ENCODE measurements at places on chromosomes 13 and 19. TPM values are rescaled to one million over a fixed set of nuclear protein-coding genes. Genes with fewer than 3 reads are reported as not detected.

DNA sequence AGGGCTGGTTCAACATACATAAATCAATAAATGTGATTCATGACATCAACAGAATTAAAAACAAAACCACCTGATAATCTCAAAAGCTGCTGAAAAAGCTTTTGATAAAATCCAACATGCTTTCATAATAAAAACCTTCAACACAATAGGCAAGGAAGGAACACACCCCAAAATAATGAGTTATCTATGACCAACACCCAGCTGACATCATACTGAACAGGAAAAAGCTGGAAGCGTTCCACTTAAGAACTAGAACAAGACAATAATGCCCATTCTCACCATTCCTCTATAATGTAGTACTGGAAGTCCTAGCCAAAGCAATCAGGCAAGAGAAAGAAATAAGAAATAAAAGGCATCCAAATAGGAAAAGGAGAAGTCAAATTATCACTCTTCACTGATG is 116.2 kb upstream of the FREM2 start:
- H3K36me3 ChIP-seq = no peaks in the 10 kb centered on the region
- no peaks in the 10 kb centered on the region for H3K27me3 ChIP-seq
- no peak overlapping the region for H3K4me3 ChIP-seq
- no peaks in the 10 kb centered on the region for H3K4me1 ChIP-seq
- ATAC-seq = no peak
- H3K27ac ChIP-seq = no peak overlapping the region

DNA sequence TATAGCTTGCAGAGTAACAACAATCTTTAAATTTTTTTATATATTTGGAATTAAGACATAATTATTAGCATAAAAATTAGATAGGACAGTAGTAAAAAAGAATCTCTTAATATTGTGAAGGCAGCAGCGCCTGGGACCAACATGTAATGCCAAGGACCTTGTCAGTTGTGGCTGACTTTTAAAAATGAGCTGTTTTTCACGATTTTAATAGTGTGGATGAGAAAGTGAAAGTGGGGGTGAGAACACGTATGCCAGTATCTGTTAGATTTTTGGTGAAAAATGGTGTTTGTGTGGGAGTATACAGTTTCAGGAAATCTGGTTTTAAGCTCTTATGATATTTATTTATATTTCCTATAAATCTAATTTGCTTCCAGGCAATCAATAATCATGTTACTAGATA is 125.2 kb downstream of the LMO7 start:
- H3K27ac ChIP-seq = peak overlapping the region; percentile 64
- no peaks in the 10 kb centered on the region for H3K36me3 ChIP-seq
- no peak for ATAC-seq

The URAD gene
- total RNA-seq = not detected

- no peaks in the 10 kb centered on the region for H3K4me1 ChIP-seq
- ATAC-seq = no peak
- no peak overlapping the region for H3K4me3 ChIP-seq
- no peaks in the 10 kb centered on the region for H3K27me3 ChIP-seq
These were observed 78.2 kb downstream of the GGACT start for GRCh38 chr13:100510208-100510957.

The C3 gene
- 724 TPM for total RNA-seq

DNA sequence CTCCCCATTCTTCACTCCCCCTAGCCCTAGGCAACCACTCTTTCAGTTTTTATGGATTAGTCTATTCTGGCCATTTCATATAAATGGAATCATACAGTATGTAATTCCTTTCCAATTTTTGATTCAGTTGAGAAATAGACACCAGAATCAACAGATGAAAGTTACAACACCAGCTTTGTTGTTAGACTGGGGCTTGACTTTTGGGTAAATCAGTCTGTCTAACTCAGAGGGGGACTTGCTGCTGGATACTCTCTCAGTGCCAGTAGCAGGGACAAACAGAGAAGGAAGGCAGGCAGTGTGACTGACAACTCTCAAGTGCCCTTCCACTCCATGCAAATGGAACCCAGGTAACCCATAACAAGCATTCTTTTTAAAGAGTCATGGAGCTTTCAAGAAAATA is 40.7 kb downstream of the CDADC1 start:
- no peaks in the 10 kb centered on the region for H3K36me3 ChIP-seq
- no peaks in the 10 kb centered on the region for H3K4me1 ChIP-seq
- no peaks in the 10 kb centered on the region for H3K27me3 ChIP-seq
- no peak overlapping the region for H3K4me3 ChIP-seq

The AKAP8L gene
- 102 TPM for total RNA-seq

GRCh38 chr13:108427355-108427754 is 157.8 kb downstream of the TNFSF13B start:
- H3K4me1 ChIP-seq = no peaks in the 10 kb centered on the region
- no peaks in the 10 kb centered on the region for H3K36me3 ChIP-seq
- H3K27me3 ChIP-seq = no peaks in the 10 kb centered on the region
- H3K4me3 ChIP-seq = no peak overlapping the region
- H3K27ac ChIP-seq = no peak overlapping the region

Data from gastroesophageal sphincter (tissue), 4 donors.